ENCODE measurements at places on chromosomes 12 and 14.

- DNase-seq, result no peak
These were observed 10.1 kb downstream of the PCNX4 start for GRCh38 chr14:60101786-60102185.

DNA sequence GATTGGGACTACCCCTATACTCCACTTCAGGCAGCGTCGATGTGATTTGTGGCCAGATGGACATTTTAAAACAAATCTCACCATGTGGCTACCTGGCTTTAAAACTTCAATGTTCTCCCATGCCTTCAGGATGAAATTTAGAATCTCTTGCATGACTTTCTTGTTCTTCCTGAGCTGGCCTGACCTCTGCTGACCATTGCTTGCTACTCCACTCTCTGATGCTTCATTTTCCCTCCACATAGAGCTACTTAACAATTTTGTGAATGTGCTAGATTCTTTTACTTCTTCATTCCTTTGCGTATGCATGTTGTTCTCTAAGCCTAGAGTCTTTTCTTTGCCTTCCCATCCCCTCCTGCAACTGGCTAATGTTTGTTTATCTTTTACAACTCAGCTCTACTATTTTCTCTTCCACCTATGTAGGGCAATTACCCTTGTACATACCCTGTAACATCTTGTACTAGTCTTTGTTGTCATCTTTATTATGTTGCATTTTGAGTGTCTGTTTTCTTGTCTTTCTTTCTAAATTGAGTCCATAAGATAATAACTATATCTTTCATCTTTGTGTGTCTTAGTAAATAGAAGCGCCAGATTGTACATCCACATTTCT, 41.2 kb downstream of the YLPM1 start:
- DNase-seq, result no peak

DNA sequence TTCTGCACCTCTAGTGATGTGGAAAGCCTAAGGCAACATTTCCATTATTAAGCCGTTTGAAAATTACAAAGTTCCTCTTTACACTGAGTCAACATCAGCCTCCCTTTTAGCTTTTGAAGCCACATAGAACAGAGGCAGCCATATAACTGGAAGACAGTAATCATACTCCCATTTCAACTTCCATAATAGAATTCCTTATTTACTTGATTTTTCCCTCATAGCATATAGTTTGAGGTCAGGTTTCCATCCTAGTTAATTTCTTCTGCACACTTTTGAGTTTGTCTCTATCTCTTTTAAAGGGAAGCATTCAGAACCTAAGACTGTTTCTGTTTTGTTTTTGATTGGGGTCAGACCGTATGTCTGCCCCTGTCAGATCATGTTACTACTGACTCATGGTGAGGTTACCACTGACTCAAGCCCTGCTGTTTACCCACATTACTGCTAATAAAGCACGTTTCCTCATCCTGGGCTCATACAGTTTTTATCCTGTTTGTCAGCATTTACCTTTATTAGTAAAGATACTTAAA, 161.0 kb downstream of the SLC38A4 start:
- DNase-seq, result no peak

- no peak for DNase-seq
These were observed 4.9 kb downstream of the GSTZ1 start for GRCh38 chr14:77325746-77326094.

- DNase-seq, result no peak
These were observed 37.7 kb downstream of the LRRC74A start for GRCh38 chr14:76863724-76864407.

GRCh38 chr12:8590842-8591545, 21.7 kb downstream of the AICDA start:
- DNase-seq, result no peak

GRCh38 chr14:89620436-89620835, 203.4 kb upstream of the FOXN3 start:
- DNase-seq, result no peak

DNA sequence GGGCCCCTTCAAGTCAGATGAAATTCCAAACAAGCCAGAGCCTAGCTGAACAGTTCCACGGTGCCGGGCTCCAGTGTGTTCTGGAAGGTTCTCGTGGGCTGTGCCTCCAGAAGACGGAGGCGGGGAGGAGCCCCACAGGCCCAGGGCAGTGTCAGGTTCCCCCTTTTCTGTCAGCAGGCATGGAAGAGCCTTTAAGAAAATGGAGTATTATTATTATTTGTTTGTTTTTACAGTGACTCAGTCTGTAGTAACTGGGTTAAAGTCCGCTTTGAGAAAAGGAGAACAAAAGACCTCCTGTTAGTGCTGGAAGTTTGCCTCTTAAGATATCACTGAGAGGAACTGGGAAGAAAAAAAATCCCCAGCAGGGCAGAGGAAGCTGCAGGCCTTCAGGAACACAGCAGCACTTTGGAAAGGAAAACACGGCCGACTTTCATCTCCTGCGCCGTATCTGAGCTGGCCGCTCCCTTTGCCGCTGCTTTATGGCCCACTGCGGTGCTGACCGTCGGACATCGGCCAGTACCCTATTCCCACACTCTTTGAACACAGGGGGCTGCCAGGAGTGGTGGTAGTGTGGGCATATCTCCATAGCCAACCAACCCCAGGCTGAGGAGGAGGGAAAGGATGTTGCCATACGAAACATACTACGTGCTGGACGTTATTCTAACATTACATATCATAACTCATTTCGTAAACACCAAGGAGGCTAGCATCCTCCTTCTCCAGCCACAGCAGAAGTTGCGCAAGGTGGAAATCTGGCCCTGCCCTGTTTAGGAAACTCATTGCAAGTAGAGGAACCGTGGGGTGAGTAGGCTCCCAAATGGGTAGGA, 194.0 kb downstream of the ZFP36L1 start:
- peak; percentile 74 for DNase-seq

DNA sequence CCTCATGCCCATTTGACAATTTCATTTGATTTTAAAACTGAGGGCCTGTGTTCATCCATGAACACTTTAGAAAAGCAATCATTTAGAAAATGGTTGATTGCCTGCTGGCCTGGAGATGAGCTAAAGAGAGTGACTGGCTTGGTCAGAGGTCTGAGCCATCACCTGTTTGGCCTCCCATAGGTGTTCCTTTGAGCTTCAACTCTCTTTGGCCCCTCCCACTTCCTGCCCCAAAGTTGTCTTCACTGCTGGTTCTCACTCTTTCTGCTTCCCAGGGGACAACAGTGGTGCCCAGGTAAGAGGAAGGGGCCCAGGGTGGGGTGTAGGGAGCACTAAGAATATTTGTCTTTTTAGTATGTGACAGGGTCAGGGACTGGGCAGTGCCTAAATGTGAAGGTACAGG, 4.9 kb upstream of the TCP11L2 start:
- no peak for DNase-seq

GRCh38 chr12:78402366-78403134, 462.0 kb upstream of the SYT1 start:
- DNase-seq, result no peak

- DNase-seq, result no peak
These were observed 11.4 kb downstream of the GNG2 start for GRCh38 chr14:51871846-51872245.

DNA sequence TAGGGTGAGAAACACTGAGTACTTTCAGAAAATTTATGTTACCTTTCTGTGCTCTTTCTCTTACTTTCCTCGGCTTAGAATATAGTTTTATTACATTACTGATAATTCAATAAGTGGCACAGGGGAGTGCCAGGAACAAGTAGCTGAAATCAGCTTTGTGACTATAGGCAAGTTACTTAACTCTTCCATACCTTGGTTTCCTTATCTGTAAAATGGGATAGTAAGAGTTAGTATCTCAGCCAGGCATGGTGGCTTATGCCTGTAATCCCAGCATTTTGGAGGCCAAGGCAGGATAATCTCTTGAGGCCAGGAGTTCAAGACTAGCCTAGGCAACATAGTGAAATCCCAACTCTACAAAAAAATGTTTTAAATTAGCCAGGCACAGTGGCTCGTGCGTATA, 15.4 kb downstream of the BBOF1 start:
- DNase-seq, result no peak

- no peak for DNase-seq
These were observed 377 bp upstream of the TIMELESS start for GRCh38 chr12:56449622-56449984.

GRCh38 chr12:64501486-64501885, 49.6 kb downstream of the TBK1 start:
- no peak for DNase-seq

DNA sequence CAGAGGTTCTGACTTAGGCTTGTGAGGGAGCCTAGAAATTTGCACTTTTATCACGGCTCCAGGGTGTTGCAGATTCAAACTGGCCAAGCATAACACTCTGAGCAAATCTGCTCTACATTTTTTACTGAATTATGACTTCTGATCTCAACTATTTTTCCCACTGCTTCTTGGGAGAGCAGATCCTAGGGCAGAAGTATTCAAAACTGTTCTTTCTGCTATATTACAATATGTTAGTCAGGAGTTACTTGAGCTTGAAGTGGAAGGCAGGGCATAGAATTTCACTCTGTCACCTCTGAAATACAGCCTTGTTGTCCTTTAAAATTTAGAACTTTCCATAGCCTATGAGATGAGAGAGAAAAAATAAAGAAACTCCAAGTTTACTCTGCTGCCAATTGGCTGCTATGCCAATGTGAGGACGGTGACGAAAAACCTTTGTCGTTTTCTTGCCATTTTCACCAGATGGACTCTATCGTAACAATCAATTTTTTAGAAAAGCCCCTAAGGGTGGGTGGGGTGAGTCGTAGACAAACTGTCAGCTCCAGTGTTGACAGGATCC, 16.4 kb upstream of the KERA start:
- DNase-seq, result no peak

DNA sequence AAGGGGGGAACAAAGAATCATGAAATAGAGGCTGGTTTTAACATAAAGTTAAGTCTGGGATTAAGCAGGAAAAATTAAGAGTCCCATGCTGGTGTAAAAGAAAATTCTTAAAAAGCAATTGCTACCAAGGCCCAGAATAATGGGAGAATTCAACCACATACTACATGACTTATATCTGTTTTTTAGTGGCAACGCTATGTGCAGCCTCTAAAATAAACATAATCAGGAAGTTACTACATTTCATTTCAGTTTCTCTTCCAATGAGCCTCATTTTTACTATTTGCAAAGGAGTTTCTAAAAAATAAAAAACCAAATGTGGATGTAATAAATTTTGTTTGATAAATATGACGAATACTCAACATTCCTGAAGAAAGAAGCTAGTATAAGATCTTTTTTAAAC, 58.1 kb downstream of the CPNE8 start:
- no peak for DNase-seq

- DNase-seq, result no peak
These were observed at the start of gene HVCN1 for GRCh38 chr12:110688446-110689280. HVCN1 (minus strand) TSS chr12:110689115; CDS start chr12:110683245, 5,870 bp downstream.

DNA sequence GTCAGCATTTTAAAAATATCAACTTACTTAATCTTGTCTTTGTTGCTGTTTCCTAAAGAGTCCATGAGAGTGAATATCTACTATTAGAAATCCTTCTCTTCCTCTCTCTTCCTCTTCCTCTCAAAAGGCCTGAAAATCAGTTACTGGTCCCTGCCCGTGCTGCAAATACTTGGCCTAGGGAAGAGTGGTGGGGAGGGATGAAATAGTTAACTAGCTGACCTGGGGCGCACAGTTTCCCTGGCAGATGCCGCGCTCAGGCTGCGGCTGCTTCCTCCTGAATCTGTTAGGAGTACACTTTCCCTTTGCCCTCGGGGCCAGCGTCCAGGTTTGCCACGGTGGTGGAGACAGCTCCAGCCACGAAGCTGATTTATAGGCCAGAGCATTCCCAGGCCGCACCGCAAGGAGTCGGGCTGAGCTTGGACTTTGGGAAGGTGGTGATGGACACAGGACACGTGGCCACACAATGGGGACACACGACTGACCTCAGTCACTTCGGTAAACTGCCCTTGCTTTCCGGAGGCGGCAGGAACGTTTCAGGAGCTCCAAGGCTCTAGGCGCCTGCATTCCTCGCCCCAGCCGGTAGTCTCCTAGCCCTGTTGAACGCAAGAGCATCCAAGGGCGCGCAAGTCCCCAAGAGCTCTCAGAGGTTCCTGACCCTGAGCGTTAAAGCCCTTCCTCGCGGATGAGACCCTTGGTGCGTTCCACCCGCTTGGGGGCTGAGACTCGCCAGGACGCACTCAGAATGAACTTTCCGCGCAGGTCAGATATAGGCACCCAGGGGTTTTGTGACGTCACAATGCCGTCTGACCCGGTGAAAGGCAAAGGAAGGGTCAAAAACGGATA, 7.1 kb upstream of the ASCL1 start:
- no peak for DNase-seq

GRCh38 chr14:23610090-23610814, 25.9 kb upstream of the DHRS2 start:
- no peak for DNase-seq

- no peak for DNase-seq
These were observed 8.5 kb downstream of the EIF4B start for GRCh38 chr12:53014709-53015108.

GRCh38 chr12:57640175-57641042, 7.4 kb upstream of the B4GALNT1 start:
- DNase-seq, result no peak

GRCh38 chr12:122721057-122721545, 4.5 kb upstream of the HCAR3 start:
- no peak for DNase-seq

DNA sequence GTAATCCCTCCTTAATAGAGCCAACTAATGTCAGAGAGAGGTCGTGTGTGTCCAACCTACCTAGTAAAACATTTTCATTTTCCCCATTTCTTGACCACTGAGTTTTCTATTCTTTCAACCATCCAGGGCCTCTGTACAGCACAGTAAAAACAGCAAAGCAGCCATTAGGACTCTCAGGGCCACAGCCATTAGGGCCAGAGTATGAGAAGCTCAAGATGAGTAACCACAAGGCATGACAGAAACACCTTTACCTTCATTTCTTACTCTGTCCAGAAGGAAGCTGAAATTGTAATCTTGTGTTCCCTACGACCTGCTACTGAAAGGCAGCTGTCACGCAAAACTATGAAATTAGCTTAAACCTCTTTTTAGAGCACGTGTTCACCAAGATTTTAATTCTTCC, 2.3 kb downstream of the SPPL3 start:
- no peak for DNase-seq

- no peak for DNase-seq
These were observed 205.2 kb downstream of the PAX9 start for GRCh38 chr14:36866867-36867266.

- no peak for DNase-seq
These were observed 120.9 kb downstream of the SLC38A6 start for GRCh38 chr14:61101803-61102548.

GRCh38 chr12:58919231-58920101, 838 bp downstream of the LRIG3 start:
- peak; percentile 45 for DNase-seq
